ENCODE measurements at places on chromosomes 12 and 14. TPM values are rescaled to one million over a fixed set of nuclear protein-coding genes. Genes with fewer than 3 reads are reported as not detected.

Gene LALBA
- not detected for total RNA-seq

Gene SYNE3
- 82.8 TPM for total RNA-seq

Gene B4GALNT1
- total RNA-seq = 0.66 TPM

Gene SRRM4
- not detected for total RNA-seq

Gene CELA1
- not detected for total RNA-seq

Gene CRIP2
- total RNA-seq = 58.1 TPM

Gene PEBP1
- total RNA-seq = 224 TPM

Gene SPRYD3
- total RNA-seq = 20.4 TPM

Gene CLEC4D
- total RNA-seq = 1.2 TPM

Gene PDE3A
- total RNA-seq = 9.0 TPM

Gene ZBTB1
- 46.3 TPM for total RNA-seq

Gene RNU6-8
- total RNA-seq = not detected

Gene TBX3
- total RNA-seq = 8.2 TPM

Gene SERPINA12
- not detected for total RNA-seq

Gene GSC
- total RNA-seq = 6.0 TPM

Gene TMEM119
- 20.5 TPM for total RNA-seq

Gene KRT73
- total RNA-seq = not detected

Gene TAS2R19
- 6.2 TPM for total RNA-seq

Gene C14orf119
- total RNA-seq = 41.1 TPM

Gene LRRC10
- total RNA-seq = not detected

Gene BICDL1
- not detected for total RNA-seq

Gene PZP
- 0.22 TPM for total RNA-seq

Gene SLC35E3
- 7.0 TPM for total RNA-seq

Gene PPM1H
- total RNA-seq = 2.7 TPM

Gene KRT7
- total RNA-seq = 2.4 TPM

Gene SOAT2
- total RNA-seq = 0.38 TPM

Gene PRICKLE1
- 8.0 TPM for total RNA-seq

Gene GSG1
- not detected for total RNA-seq

Gene GDF3
- total RNA-seq = not detected

Gene OR6C75
- not detected for total RNA-seq

Gene SLC15A4
- 32.6 TPM for total RNA-seq

Gene PAH
- not detected for total RNA-seq

Gene PGF
- total RNA-seq = 0.68 TPM

Gene POTEM
- not detected for total RNA-seq

Gene RTL1
- total RNA-seq = not detected

Gene TGM1
- 0.49 TPM for total RNA-seq

Gene MRPL42
- total RNA-seq = 25.3 TPM

Gene PTPRO
- 0.75 TPM for total RNA-seq

Gene MGP
- total RNA-seq = 192 TPM

Gene MMP17
- 12.7 TPM for total RNA-seq

Gene ABCD2
- total RNA-seq = 43.4 TPM

Gene LHX5
- not detected for total RNA-seq

Gene SLCO1A2
- not detected for total RNA-seq

Gene OR6C3
- not detected for total RNA-seq

Gene KRT82
- not detected for total RNA-seq

Gene PLCZ1
- total RNA-seq = not detected

Gene TBC1D30
- total RNA-seq = 7.7 TPM

Gene OAS1
- 27.5 TPM for total RNA-seq

Measured in subcutaneous adipose tissue (tissue), 4 donors.